ENCODE measurements at places on chromosomes 2 and 18.

DNA sequence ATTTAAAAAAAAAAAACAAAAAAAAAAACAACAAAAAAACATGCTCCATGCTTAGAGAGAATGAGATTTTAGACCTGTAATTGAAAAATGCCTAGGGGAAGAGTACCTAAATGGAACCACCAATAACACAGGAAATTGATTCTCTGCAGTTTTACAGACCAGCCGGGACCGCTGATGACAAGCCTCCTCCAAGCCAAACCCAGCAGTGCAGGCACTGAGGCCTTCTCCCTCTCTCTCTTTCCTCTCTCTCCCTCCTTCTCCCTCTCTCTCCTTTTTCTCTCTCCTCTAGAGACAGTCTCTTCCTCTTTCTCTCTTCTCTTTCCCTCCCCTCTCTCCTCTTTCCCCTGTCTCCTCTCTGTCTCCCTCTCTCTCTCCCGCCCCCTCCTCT lies 228.8 kb upstream of the COPS8 start:
- DNase-seq, result no peak

GRCh38 chr2:133591164-133591563 lies 22.9 kb upstream of the NCKAP5 start:
- DNase-seq, result no peak

DNA sequence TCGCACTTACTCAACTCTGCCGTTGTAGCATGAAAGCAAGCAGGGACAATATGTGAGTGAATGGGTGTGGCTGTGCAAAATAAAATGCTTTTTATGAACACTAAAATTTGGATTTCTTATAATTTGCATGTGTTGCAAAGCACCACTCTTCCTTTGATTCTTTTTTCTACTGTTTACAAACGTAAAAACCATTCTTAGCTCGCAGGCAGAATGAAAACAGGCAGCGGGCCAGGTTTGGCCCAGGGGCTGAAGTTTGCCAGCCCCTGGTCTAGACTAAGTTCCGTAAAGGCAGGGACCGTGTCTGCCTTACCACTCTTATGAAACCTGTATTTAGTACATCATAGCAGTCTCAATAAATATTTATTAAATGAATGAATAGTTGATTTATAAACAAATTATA lies 83.7 kb upstream of the SPATS2L start:
- DNase-seq, result no peak

- DNase-seq, result no peak
These were observed 69.8 kb upstream of the FHL2 start for GRCh38 chr2:105468582-105469042.

DNA sequence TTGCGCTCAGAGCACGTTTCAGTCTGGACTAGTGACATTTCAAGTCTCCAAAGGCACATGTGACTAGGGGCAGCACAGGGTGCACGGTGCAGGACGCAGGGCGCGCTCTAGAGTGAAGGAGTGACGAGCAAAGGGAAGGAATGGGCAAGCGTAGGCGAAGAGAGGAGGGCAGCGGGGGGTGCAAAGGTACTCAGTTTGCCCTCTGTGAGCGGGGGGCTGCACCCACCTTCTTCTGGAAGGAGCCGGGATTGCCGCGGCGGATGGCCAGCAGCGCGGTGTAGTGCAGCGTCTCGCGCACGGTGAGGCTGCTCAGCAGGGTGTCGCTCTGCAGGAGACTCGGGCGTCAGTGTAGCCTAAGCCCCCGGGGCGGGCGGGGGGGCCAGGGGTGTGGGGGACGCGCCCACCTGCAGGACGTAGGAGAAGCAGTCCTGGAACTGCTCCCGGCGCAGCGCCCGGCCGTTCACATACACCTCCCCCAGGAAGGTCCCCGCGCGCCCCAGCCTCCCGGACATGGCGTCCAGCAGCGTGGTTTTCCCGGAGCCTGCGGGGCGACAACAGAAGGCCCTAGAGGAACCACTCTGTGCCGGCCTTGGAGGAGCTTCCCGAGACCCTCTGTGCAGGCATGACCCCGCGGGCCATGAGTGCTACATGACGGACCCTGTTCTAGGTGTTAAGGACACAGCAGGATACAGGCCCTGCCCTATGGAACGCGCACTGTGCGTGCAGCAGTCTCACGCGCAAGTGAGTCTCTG lies 6.9 kb downstream of the ABCG5 start:
- DNase-seq, result no peak
